ENCODE measurements at places on chromosomes 12 and 14.

- no peak for DNase-seq
Observed at GRCh38 chr12:66302827-66303169, 505 bp downstream of the HELB start.

GRCh38 chr14:48991141-48991540 lies 595.0 kb downstream of the RPS29 start:
- no peak for DNase-seq

GRCh38 chr14:61670576-61670975 lies 24.7 kb upstream of the HIF1A start:
- no peak for DNase-seq

DNA sequence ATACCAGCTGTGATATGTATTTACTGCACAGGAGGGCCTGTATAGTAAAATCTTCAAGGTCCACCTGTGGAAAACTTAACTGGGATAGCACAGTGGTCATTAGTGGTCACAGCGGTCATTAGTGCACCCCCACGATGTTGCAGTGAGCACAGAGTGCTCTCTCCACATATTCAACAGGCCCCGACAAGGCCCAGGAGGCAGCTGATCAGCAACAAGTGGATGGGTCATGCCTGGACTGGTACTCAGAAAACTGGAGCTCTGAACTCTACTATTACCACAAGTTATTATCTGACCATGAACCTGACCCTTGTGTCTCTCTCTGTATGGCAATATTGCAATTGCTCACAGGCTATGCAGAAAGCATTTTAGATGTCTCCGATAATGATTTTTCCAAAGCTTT lies 129.5 kb downstream of the SLC35F4 start:
- DNase-seq = no peak

DNA sequence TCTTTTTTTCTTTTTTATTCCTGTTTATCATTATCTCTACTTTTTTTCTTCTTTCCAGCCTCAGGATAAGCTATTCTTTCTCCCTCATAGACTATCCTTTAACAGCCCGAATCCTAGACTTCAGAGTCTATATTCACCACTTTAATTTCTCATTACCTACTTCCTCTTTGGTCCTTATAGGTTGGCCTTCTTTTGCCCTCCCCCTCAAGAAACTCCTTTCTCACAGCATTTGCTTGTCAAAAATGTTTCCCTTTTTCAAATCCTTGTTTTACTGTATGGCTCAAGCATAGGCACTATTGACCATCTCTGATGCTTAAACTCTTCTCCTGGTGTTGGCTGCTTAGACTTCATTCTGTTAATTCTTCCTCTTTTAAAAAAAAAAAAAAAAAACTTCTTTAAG lies 52.5 kb downstream of the KIAA0586 start:
- DNase-seq = no peak

DNA sequence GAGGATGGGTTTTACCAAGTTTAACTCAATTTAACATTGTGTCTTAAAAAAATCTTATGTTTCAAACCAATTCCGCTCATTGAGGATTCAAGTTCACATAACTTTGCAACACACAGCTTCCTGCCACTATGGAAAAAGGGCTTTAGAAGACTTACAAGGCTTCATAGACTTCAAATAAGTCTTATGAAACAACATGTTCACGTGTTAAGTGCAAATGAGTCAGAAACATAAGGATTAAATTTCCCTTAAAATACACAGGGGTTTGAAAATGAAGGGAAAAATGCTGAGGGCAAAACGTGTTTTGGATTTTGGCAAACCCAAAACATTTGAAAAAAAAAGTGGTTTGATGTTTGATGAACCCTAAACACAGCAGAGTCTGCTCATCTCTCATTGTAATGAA lies 364.8 kb downstream of the BMP4 start:
- no peak for DNase-seq
